Caudate nucleus (tissue), 63 donors: ENCODE measurements at places on chromosomes 16 and 17.
A peak's percentile ranks its signal among the peaks of the same experiment; 100 is the strongest.

- no peak for DNase-seq
These were observed 2.0 kb downstream of the ADGRG1 start for GRCh38 chr16:57630407-57630797.

- no peak for DNase-seq
These were observed 34.9 kb upstream of the CACNG4 start for GRCh38 chr17:66929591-66929990.

GRCh38 chr16:8474587-8474986, 115.7 kb downstream of the TMEM114 start:
- DNase-seq, result no peak

GRCh38 chr17:51443646-51444045, 183.3 kb downstream of the UTP18 start:
- DNase-seq, result no peak

GRCh38 chr16:85028685-85029407, 1.3 kb downstream of the KIAA0513 start:
- DNase-seq, result peak; percentile 19

DNA sequence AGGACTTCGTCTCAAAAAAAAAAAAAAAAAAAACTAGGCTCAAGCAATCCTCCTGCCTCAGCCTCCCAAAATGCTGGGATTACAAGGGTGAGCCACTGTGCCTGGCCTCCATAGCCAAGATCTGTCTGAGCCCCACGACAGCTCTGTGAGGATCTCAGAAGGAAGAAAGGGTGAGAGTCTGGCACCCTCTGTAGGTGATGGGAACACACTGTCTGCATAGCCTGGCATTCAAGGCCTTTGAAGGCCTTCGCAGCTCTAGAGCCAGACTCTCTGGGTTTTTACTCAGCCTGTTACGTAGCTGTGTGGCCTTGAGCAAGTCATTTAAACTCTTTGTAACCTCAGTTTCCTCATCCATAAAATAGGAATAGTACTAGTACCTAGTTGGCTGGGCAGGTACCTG, 6.3 kb upstream of the XPO6 start:
- no peak for DNase-seq

- DNase-seq, result no peak
These were observed 2.7 kb downstream of the GCGR start for GRCh38 chr17:81806461-81807209.

DNA sequence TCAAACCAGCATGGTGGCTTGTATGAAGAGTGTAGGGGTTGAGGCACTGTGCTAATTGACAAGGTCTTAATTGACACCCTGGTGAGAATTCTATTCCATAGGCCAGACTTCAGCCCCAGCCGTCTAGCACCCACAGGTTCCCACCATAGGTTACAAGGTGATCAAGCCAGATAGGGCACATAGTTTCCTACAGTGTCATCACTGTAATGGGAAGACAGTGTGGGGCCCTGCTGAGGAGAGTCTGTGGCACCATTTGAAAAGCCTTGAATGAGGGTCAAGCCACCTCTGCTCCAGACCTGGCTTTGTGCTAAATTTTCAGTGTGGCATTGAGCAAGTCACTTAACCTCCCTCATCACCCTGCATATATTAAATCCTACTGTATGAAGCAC, 36.2 kb downstream of the YPEL2 start:
- DNase-seq, result no peak

DNA sequence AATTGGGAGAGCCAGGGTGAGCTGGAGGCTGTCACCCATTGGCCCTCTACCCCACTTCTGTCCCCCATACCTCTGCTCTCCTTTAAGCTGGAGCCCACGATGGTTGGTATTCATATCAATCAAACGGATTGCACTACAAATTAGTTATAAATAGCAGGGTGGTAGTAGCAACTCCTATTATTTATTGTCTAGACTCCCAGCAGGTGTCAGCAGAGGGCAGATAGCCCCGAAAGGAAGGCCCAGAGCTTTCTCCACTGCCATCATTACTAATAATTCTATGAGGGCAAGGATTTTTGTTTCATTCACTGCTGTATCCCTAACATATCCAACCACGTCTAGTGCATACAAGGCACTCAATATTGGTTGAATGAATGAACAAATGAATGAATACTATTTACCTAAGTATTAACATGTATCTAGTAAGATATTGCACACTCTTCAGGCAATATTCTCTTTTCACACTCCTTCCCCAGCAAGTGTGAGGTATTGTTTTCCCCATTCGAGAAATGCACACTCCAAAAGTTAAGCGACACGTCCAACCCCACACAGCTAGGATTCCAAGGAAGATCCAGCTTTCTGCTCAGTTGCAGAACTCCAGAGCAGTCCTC, 6.3 kb downstream of the C17orf50 start:
- no peak for DNase-seq

DNA sequence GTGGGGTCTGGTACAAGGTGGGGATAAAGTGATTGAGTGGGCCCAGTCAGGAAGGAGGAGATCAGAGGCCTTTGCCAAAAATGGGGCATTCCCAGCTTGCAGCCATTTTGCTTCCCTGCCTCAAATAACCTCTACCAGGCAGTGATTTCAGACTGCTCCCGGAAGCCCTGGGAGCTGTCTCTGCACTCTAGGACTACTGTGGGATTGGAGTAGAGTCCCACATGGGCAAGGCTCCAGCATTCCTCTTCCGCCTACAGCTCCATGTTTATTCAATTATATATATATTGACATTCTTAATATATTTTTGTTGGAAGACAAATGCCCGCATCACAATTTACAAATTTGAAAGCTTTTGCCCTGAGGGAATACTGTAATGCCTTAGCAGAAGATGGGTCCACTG, 13.5 kb downstream of the SUPT6H start:
- DNase-seq, result no peak

DNA sequence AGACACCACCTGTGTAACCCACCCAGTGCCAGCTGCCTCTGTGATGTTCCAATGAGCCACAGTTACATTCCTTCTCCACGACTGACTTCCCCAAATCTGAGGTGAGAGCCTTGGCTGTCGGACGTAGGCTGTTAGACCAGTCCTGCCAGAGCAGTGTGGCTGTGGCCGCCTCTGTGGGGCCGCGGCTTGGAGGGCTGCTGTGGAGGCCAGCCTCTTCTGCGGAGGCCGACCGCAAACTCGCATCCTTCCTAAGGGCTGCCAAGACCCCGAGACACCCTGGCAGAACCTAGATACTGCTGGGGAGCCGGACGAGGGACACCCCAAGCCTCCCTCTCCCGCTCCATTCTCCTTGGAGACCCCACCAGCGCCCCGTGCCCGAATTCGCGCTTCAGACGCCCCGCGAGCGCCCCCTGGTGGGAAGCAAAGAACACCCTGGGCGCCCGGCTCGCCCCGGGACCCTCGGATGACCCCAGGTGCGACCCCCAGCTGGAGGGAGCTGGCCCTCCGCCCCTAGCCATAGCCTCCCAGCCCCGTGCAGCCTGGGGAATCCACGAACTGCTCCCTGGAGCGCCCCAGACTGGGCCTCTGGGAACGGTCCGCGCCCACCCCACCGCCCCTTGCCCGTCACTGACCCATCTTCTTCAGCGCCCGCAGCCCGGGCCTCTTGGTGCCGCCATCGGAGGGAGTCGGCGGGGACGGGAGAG, 547 bp downstream of the PLCD3 start:
- no peak for DNase-seq

- DNase-seq, result no peak
These were observed 26.3 kb upstream of the MGAT5B start for GRCh38 chr17:76841776-76842405.

GRCh38 chr16:89548344-89549006, 12.0 kb upstream of the RPL13 start:
- no peak for DNase-seq

DNA sequence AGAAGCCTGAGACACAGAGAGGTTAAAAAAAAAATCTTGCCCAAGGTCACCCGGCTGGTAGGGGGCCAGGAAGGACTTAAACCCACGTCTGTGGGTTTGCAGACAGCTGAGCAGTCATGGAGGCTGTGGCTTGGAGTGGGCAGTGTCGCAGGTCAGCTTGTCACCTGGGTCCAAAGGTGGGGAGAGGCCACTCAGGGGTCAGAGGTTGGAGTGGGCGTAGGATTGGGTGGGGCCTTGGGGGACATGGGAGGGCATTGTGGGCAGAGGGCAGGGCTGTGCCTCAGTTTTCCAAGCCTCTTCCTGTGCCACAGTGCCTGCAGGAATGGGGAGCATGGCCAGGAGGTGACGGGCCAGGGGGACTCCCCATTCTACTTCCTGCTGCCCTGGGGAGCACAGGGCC, 2.0 kb upstream of the NDRG4 start:
- DNase-seq, result no peak

DNA sequence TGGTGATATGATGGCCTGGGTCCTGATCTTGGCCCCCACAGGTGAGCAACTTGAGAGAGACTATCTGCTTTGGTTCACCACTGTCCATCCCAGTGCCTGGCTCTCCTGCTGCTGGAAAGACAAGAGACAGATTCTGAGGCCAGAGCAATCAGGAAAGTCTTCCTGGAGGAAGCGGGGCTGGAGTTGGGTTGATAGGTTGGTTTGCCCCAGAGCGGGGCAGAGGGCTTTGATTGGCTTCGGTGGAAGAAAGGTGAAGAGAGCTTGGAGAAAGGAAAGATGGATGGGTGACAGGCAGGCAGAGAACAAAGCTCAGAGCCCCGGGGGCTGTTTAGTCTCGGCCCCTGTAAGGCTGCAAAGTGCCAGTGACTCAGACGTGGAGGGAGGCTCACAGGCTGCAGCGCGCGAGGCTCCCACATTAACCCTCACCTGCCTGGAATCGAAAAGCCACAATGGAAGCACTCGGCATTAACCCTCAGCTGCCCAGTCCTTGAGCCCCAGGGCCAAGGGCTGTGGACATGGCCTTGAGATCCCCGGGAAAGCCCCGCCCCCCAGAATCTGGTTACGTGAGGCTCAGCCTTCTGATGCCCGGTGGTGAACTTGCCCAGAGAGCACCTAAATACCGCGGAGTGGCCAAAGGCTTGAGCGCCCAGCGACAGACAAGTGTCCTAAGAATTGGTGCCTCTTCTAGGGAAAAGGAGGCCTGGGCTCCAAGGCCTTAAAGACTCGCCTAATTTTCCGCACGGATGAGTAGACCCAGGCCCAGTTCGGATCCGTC, 996 bp upstream of the CPNE2 start:
- DNase-seq, result no peak

GRCh38 chr17:38922538-38923297, 2.7 kb upstream of the LASP1NB start:
- DNase-seq, result peak; percentile 38

DNA sequence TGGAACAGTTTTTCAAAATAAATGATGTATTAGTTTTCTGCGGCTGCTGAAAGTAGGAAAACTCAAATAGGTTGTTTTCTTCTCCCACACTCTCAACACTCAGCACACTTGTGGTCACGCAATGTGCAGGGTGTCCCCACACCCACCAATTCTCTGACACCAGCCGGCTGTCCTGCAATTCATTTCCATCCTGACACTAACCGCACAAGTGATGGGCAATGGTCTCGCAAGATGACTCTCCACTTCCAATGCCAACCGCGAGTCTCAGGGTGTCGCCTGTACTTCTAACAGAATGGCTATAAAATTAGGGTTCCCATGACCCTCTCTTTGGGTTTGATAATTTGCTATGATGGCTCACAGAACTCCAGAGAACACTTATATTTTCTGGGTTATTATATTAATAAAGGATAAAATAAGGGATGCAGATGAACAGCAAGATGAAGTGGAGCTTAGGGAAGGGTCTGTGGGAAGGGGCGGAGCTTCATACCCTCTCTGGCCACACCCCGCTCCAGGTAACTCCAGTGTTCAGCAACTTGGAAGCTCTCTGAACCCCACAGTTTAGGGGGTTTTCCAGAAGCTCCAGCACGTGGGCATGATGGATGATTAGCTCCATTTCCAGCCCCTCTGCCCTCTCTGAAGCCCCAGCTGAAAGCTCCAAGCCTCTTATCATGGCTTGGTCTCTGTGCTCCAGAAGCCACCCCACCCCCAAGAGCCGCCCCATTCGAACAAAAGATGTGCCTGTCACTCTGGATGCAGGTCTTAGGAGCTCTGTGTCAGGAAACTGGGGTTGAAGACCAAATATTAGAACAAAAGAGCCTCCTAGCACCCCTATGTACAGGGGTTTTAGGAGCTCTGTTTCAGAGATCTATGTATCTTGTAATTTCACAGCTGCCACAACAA, 19.8 kb downstream of the TAF1C start:
- DNase-seq, result no peak

DNA sequence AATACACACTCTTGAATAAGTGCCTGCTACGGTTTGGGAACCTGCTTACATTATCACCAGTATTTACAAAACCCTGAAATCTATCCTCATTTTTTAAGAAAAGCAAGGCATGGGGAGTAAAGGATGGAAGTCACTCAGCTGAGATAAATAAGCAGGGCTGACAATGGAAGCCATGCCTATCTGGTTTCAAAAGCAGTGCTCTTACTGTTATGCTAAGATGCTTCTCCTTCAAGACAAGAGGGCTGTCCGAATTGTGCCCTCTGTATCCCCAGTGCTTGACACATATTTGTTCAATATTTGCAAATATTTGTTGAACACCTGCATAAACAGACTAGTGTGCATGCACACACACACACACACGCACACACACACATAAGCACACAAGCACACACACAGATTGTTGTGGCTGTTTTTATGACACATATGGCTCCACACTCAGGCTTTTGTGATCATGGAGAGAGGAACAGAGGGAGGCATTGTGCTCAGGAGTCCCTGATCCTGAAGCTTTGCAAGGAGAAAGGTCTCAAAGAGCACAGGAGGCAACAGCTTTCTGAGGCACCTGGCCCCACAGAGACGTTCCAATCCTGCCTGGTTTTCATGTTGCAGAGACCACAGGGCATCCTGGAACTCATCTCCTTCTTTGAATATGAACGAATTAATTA, 401.6 kb upstream of the CDH11 start:
- no peak for DNase-seq

DNA sequence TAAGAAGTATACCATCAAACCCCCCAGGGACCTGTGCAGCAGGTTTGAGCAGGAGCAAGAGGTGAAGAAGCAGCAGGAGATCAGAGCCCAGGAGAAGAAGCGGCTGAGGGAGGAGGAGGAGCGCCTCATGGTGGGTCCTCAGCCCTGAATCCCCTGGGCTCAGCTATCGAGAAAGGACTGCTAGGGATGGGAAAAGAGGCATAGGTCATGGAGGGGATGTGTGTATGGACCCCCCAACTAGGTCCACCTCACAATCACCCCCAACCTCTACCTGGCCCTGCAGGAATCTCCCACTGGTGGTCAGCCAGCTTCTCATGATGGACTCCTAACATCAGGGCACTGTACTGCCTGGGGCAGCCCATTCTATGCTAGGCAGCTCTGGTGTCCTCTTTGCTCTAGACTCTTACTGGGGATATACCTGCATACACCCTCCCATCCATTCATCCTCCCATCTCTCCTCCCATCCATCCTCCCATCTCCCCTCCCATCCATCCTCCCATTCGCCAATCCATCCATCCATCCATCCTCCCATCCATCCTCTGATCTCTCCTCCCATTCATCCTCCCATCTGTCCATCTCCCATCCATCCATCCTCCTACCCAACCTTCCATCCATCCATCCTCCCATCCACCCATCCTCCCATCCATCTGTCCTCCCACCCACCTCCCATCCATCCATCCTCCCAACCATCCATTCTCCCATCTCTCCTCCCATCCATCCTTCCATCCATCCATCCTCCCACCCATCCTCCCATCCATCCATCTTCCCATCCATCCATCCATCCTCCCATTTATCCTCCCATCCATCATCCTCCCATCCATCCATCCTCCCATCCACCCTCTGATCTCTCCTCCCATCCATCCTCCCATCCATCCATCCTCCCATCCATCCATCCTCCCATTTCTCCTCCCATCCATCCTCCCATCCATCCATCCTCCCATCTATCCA, 10.6 kb downstream of the DRC7 start:
- no peak for DNase-seq
